ENCODE measurements at places on chromosomes 5 and 9.
A peak's percentile ranks its signal among the peaks of the same experiment; 100 is the strongest.

GRCh38 chr9:95007226-95007869 is 280.8 kb downstream of the AOPEP start:
- peak; percentile 65 for DNase-seq

DNA sequence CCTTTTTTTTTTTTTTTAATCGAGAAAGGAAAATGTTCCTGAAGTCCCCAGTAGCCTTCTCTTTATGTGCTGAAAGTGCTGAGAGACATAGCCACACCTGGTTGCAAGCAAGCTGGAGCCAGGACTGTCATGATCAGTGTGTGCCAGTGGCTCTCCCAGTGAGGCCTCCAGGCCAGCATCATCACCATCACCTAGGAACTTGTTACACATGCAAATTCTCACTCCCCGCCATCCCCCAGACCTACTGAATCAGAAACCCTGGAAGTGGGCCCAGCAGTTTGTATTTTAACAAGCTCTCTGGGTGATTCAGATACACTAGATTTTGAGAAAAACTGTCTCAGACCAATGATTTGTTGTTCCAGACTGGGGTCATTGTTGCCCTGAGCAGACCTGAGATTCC is 181.9 kb upstream of the GLRA1 start:
- DNase-seq = no peak

DNA sequence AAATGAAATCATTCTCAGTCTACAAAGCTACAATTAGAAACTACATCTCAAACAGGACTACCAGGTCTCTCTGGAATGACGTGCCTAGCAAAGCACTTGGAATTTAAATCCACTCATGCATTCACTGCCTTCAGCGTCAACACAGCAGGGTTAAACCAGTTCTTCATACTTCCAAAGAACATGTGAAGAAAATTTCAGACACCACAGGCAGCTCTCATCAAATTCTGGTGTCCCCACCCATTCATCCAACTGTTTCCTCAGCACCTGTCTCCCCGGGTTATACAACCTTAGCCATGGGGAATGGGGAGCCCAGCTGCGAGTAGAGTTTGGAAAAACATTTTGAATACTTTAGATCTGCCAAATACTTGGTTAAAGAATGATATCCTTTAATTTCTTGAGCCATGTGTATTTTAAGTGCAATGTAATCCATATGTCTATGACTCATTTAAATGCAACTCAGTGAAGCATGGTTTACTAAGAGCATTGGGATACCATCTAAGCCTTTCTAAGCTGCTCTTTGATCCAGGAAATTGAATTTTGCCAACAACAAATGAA is 17.5 kb downstream of the ADAM19 start:
- no peak for DNase-seq

- DNase-seq = no peak
Observed at GRCh38 chr5:140197023-140197422, 22.0 kb downstream of the CYSTM1 start.

DNA sequence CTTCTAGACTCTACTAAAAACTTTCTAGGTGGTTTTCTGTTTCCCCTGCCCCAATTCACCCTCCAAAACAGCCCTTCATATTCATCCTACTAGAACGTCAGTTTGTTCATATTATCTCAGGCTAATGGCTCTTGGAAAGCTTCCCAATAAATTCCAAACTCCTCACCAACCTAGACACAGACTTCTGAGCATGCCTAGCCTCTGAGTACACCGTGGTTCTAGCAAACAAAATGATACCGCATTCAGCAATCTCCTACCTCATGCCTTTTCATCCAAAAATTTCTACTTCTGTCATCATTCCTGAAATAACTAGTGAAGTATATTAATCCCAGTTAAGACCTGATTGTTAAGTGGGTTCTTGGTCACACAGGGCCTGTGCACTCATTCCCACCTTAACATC is 46.5 kb upstream of the NR5A1 start:
- no peak for DNase-seq

DNA sequence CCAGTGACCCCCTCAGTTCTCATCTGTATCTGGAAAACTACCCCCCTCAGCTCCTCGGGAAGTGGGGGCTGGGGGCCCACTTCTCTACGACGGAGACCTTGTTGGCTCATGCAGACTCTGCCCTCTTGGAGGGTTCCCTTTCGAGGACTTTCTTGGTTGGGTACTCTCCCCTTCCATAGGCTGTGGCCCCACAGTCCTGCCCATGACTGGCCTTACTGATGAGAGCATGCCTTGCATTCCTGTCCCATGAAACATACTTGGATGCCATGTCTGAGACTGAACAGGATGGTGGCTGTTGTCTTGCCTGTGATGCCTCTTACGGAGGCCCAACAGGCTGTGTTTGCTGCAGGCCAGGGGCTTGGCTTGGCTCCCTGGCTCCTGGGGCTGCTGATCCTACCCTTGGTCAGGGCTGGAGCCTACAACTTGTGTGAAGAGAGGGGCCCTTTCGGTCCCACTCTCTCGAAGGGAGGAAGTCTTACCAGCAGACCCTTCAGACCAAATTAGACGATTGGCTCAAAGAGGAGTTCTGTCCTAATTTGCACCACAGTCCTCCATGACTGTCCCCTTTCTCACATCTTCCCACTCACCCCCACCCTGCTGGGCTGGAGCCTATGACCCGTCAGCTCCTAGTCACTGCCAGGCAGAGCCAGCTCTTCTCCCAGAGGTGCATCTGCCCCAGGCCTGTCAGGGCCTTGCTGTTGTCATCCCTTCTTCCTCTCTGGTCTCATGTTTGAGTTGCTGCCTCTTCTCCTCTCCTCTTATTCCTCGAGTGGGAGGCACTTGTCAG is 109.9 kb downstream of the CACNA1B start:
- no peak for DNase-seq

DNA sequence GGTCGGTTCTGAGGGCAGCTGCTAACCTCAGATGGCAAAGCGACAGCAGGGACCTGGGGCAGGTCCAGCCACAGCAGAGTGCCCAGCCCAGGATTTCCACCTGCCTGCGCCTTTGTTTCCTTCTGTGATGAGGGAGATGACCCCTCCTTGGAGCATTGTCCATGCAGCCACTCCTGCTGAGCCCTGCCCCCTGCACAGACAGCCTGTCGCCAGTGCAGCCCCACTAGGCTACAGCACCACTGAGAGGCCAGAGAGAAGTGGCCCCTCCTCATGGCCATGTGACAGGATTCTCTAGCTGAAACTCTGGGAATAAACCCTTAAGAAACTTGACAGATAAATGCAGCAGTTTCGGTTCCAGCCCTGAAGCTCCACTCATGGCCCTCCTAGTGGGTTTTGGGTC is 10.5 kb upstream of the MRNIP start:
- no peak for DNase-seq

DNA sequence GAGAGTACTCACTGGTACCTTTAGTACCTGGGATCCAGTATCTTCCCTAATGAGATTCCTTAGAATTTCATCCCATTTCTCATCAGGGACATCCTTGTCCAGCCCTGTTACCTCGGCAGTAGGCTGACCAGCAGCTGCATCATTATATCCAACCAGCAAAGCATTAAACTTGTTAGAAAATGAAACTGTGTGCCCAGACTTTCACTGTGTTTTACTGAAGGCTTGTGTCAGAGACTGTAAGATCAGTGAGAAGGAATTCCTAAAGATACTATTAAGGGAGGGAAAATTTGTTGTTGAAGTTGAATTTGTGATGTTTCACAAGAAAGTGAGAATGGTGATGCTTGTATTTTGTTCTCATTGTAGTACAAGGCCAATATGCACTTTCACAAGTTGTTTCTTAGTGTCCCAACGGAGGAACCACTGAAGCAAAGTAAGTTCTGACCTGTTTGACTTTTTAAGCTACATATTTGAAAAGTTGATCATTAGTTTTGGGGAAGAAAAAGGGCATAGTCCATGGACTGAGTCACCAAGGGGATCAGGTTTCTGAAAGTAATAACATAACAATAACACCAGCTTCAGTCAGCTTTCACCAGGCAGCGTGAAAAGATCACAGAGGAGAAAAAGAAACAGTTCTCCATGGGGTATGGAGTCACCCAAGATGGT is 48.8 kb downstream of the GRAMD2B start:
- DNase-seq = no peak

GRCh38 chr5:24080046-24080445 is 564.7 kb downstream of the CDH10 start:
- DNase-seq = no peak

GRCh38 chr5:107396351-107396690 is 274.4 kb downstream of the EFNA5 start:
- no peak for DNase-seq

All from right kidney (tissue), 9 donors.